ENCODE measurements at places on chromosomes 3 and 15.

DNA sequence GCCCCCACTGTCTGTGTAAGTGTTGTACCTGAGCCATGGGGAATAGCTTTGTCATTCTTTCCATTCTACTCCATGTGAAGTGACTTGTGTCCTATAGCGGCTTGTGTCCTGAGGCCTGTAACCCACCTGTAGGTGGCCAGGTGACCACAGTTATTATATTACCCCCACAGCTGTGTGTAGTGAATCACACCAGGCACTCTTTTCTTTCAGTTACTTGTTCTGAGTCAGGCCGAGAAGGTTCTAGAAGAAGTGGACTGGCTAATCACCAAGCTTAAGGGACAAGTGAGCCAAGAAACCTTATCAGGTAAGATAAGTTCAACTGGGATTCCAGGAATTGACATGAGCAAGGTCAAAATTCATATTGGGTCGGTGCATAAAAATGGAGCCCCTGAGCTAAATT, 29.2 kb downstream of the POLG start:
- no peak for DNase-seq

GRCh38 chr3:163185721-163186350, 1689.2 kb downstream of the OTOL1 start:
- DNase-seq, result no peak

DNA sequence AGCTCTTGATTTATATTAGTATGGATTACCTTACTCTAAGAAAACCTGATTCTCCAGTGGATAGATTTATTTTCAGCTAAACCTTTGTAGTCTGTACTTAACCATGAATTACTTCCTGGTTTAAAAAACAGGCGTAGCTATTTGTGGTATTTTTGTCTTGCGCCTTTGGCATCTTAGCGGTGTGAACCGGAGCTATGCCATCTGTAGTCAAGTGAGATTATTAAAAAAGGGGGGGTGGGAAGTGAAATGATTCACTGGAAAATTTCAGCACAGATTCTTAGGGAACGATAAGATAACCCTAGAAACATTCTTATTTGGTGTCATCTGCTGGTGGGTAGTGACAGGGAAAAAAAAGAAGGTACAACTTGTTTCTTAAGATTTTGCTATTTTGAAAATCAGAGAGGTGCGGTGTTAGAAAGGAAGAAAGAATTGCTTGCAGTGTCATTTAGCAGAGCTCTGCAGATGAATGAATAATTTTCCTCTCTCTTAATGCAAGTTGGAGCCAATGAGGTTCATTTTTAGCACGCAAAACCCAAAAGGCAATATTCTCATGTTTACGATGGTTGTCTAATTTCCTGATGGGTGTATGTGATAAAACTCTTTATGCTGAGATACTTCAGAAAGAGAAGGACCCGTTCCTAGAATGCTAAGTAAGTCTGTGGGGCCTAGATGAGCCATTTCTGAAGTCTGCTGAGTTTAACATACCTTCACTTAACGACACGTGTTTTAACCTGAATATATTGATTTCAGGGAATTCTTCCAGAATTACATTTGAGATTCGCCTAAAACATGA, 44.0 kb downstream of the PSMD6 start:
- peak; percentile 34 for DNase-seq

GRCh38 chr15:67059127-67059553, 6.3 kb upstream of the SMAD3 start:
- DNase-seq, result no peak

All from fibroblast of skin of right biceps (primary cell).